ENCODE measurements at places on chromosomes 13 and 19.

GRCh38 chr19:34088292-34088691 lies 84.0 kb upstream of the LSM14A start:
- DNase-seq = no peak

DNA sequence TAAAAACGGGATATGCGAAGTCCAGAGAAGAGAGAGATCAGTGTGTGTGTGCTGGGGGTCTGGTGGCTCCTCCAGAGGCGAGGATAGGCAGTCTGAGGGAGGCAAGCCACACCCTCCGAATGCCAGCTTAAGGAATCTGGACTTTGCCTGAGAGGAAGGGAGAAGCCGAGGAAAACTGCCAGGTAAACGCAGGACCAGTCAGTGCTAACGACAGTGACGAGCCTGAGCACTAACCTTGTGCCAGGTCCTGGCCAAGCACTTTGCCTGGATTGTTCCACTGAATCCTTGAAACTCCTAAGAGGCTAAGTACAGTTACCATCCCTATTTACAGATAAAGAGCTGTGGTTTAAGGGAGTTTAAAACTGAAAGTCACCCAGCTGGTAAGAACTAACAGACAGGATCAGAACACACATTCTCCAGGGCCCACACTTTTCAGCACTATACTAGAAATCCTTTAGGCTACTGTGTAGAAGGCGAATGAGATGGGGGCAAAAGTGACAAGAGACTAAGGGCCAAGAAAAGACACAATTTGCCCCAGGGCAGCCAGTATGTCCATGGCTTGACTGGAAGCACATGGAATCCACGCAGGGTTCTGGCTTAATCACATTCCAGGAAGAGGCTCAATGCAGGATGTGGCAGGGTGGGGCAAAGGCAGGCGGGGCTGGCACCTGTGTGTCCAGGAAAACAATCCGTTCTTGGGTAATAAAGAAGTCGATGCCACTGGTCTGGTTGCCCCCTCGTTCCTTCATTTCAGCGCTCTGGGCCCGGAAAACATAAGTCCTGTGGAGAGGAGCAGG lies 15.1 kb downstream of the SMG9 start:
- DNase-seq = no peak

DNA sequence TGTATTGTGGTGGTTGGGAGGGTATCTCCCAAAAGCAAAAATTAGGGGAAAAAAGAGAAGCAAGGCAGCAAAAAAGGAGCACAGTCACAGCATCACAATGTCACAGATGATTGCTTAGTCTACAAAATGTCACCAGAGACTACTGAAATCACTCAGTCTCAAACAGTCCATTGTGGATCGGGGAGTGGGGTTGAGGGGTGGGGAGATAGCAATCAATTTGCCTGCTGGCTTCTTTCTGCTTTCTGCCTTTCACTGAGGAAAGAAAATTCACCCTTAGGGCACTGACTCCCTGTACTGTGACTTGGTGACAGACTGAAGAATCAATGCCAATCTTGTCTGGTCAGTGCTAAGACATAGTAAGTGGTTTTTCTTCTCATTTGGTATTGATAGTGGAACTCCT lies 2127.1 kb upstream of the PCDH20 start:
- DNase-seq = no peak

- no peak for DNase-seq
Measured at GRCh38 chr19:18789422-18789869, 1.7 kb downstream of the COMP start.

DNA sequence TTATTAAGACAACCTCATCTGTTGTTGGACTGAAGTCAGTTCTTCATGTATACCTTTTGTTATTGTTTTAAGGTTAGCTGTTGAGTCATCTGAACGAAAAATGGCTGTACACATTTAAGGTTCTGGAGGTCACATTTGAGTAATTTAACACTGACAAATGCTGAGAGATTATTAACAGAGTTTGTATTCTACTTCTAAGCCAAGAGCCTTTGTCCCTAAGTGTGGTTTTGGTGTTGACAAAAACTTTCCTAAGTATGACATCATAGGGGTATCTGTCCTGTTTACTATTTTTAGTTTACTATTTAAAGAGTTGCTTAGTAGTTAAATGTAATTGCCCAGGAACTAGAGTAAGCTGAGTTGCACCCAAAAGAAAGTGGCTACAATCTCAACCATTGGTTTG lies 71.9 kb downstream of the CDK8 start:
- DNase-seq = no peak

GRCh38 chr19:39467941-39468340 lies 12.7 kb upstream of the TIMM50 start:
- no peak for DNase-seq

DNA sequence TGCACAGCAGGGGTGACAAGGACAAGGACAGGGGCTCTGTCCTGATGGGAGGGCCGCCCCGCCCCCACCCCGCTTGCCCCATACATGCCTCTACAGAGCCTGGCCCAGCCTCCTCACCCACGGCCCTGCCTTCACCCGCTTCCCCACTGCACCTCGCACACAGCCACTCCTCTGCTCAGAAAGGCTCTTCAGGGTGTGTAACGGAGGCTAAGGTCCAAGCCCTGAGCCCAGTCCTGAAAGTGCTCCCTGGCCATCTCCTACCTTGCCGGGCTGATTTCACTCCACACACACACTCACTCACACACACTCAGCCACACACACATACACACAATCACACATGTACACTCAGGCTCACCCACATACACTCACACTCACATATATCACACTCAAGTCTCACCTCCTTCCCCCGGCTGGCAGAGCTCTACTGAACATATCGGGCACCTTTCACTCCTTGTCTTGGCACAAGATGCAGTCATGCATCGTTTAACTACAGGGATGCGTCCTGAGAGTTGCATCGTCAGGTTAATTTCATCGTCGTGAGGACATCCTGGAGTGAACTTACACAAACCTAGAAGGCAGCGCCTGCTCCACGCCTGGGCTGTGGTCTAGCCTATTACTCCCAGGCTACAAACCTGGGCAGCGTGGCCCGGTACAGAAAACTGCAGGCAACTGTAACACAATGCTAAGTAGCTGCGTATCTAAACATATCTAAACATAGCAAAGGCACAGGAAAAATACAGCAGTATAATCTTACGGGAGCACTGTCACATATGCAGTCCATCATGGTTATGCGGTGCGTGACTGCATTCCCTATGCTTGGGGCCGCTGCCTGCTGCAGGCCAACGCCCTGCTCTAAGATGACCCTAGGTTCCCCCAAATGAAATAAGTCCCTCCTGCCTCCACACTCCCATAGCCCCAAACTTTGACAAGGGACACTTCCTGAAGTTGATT lies 13.1 kb downstream of the EPS15L1 start:
- no peak for DNase-seq

GRCh38 chr13:100522618-100523309 lies 65.8 kb downstream of the GGACT start:
- no peak for DNase-seq
